Activated CD4-positive, alpha-beta T cell treated with anti-CD3 and anti-CD28 coated beads, Interleukin-2, amount 50 U/mL, for 48 hours (primary cell): ENCODE measurements at places on chromosomes 12 and 14.

GRCh38 chr14:61247935-61248334, 33.2 kb downstream of the TMEM30B start:
- DNase-seq: no peak

DNA sequence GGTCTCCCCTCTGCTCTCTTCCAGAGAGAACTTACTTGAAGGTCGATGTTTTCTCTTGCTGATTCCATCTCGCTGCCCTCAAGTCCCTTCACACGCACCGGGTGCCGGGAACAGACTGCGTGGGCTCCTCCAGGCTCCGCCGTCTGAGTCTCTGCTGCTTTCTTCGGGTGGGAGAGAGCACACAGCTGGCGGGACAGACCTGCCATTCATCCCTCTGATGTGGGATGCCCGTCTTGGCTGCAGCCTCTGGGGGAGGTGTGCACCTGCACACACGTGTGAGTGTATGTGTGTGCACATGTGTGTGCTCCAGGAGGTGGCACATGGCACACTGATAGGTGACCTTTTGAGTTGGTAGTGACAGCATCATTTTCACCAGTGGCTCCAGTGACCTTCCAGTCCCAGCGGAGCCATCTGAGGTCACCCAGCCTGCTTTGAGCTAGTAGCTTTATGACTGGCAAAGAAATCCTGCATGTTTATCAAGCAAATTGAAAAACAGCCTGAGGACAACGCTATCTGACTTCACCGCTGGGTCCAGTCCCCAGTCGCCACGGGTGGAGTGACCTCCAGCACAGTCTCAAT, at the start of gene NINJ2:
TSS of gene NINJ2 (minus strand) at position 153 of the 579 bp plus-strand sequence. CDS start at position 68, 85 bp downstream.
- no peak for DNase-seq

DNA sequence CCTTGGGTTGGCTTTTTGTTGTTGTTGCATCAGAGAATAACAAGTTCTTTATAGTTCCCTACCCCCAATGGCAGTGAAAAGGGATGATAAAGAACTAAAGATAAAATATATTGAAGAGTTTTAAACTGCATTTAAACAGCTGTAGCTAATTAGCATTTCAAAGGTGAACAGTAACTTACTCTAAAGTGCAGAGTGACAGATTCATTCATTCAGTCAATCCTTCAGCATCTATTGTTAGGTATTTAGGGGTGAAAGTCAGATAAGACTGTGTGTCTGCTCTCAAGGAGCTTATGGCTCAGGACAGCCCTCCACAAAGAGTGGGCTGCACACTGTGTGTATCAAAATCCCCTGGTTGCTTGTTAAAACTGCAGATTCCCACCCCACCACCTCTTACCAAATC, 146.1 kb downstream of the SSPN start:
- DNase-seq: no peak

DNA sequence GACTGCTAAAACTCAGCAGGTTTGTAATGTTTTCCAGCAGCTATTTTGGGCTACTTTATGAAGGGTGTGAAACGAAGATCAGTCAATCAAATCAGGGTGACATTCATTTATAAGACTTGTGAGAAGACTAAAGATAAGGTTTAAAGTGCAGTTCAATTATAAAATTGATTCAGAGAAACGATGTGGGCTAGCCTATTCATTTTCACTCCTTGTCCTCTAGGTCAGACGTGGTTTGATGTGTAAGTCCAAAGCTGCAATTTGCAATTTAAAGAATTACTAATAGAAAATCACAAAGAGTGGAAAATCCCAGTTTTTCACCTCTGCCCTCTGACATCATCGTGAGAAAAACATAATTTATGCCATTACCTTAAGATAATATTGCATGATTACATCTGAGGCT, 243.5 kb upstream of the NOVA1 start:
- DNase-seq: no peak

- DNase-seq: no peak
Observed at GRCh38 chr12:94309373-94309772, 150.3 kb downstream of the CEP83 start.

DNA sequence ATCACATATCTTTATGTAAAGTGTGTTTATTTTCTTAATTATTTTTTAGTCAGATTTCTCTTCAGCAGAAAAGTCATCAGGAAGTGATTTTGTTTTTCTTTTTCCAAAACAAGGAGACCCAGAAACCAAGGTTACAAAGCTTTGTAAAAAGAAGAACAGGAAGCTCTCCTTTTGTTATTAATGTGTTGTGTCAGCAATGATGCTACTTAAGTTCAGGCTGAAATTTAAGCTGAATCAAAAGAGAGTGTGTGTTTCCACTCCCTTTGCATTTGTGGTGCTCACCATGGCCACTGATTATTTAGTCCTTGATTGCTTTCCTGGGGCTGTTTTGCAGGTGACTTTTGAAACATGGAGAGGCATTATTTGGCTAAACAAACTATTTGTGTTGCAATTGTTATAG, 155.3 kb upstream of the ATP2B1 start:
- no peak for DNase-seq

DNA sequence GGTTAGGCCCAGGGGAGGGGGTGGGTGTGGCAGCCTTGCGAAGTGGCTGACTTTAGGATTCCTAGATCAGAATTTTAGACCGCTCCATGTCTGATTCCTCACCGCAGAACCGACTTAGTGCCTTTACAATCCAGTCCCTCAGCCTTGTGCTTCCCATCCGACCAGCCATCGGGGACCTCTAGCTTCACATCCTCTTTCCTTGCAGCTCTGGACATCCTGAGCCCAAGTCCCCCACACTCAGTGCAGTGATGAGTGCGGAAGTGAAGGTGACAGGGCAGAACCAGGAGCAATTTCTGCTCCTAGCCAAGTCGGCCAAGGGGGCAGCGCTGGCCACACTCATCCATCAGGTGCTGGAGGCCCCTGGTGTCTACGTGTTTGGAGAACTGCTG, 557 bp downstream of the COPS7A start:
- DNase-seq: peak; percentile 36

DNA sequence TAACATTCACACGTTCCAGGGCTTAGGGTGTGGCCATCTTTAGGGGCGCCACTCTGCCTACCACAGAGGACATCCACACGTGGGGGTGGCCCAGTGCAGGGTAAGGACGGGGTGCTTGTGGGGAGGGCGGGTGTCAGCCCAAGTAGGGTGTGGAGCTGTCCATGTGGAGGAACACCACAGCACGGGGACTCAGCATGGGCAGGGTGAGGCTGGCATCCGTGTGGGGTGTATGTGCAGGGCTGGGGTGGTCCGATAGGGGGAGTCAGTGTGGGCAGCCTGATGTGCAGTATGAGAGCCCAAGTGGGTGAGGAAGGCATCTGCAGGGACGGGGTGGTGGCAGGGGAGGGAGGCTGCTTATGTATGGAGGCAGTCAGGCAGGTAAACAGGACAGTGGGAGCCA, 17.7 kb downstream of the PSMC1 start:
- no peak for DNase-seq
